NCI-H1436 (cell line): ENCODE measurements at places on chromosomes 13 and 19.

DNA sequence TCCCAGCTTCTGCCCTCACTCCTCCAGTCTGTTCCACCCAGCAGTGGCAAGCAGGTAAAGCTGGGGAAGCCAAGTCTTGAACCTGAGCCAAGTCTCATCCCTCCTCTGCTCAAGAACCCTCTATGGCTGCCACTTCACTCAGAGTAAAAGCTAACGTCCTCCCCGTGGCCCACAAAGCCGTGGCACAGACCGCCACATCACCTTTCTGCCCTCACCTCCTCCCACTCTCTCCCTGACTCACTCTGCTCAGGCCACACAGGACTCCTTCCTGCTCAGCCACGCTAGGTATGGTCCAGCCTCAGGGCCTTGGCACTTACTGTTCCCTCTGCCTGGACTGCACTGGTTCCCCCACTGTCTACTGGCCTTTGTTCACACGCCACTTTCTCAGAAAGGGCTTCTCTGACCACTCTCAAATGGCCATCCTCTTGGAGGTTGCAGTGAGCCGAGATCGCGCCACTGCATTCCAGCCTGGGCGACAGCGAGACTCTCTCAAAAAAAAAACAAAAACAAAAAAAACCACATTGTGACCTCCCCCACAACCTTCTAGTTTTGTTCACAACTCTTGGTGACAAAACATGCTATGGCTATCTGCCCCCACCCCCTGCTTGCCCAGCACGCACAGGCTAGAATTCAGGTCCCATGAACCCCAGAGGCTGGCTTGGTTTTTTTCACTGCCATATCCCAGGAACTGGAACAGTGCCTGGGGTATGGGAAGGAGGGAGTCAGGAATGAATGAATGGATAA lies 15.8 kb downstream of the NDUFB7 start:
- DNase-seq = no peak

DNA sequence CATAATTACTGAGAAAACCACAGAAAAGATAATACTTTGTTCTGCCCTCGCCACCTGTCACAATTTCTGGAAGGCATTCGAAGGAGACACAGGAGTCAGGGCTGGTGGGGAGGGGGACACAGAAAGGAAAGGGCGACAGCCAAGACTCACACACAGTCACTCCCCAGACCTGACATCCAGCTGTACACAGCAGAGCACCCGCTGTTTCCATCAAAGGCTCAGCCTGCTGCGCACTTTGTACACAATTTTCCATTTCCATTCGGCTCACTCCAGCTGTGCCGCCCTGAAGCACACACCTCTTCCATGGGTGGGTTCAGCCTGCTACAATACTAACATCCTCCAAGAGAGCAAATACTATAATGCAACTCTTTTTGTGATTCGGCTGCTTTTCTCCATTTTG lies 38.0 kb downstream of the STK24 start:
- no peak for DNase-seq

- DNase-seq = no peak
These were observed 12.0 kb downstream of the ELF1 start for GRCh38 chr13:41006978-41007743.

DNA sequence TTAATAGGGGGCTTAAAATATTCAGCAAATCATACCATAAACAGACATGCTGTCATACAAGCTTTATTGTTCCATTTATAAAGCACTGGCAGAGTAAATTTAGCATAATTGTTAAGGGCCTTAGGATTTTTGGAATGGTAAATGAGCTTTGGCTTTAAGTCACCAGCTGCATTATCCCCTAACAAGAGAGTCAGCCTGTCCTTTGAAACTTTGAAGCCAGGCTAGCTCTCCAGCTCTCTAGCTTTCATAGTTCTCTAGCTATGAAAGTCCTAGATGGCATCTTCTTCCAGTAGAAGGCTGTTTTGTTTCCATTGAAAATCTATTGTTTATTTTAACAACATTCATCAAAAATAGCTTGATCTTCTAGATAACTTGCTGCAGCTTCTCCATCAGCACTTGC lies 420.8 kb upstream of the GPC6 start:
- DNase-seq = no peak

DNA sequence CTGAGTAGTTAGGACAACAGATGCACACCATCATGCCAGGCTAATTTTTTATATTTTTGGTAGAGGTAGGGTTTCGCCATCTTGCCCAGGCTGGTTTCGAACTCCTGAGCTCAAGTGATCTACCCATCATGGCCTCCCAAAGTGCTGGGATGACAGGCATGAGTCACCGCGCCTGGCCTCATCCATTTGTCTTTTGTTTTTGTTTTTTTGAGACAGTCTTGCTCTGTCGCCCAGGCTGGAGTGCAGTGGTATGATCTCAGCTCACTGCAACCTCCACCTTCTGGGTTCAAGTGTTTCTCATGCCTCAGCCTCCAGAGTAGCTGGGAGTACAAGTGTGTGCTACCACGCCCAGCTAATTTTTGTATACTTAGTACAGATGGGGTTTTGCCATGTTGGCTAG lies 57.0 kb downstream of the DNM2 start:
- DNase-seq = no peak

- DNase-seq = no peak
These were observed 68.0 kb upstream of the C1QTNF9B start for GRCh38 chr13:23965346-23965745.

DNA sequence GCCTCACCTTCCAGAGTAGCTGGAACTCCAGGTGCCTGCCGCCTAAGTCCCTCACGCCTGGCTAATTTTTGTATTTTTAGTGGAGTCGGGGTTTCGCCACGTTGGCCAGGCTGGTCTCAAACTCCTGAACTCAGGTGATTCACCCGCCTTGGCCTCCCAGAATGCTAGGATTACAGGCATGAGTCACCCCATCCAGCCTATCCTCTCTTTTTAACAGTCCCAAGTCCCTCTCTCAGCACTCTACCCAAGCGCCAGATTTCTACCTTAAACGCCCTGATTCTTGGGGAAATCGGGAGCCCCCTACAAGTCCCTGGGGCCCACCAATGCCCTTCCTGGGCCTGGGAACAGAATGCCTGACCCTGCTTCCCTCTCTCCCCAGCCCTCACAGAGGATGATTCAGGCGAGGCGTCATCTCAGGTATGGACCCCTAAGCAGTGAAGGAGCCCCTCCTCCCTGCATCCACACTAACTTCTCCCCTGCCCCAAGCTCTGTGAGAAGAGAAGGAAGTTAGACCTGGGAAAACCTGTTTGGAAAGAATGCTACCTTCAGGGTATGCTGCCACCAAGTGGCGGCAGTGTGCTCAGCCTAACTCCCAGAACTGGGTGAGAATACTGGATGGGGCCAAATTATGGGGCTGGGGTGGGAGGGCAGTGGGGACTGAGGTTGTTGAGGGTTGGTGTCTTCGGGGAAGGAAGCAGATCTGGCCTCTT lies 20.8 kb upstream of the EBI3 start:
- peak; percentile 31 for DNase-seq

GRCh38 chr13:100440751-100441425 lies 147.7 kb downstream of the GGACT start:
- no peak for DNase-seq

DNA sequence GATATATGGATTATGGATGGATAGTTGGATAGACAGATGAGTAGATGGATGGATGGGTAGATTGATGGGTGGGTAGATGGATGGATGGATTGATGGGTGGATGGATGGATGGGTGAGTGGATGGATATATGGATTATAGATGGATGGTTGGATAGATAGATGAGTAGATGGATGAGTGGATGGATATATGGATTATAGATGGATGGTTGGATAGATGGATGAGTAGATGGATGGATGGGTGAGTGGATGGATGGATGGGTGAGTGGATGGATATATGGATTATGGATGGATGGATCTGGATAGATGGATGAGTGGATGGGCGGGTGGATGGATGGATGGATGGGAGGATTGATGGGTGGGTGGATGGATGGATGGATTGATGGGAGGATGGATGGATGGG lies 36.4 kb upstream of the TNFAIP8L1 start:
- no peak for DNase-seq

- DNase-seq = no peak
These were observed 9.4 kb upstream of the ZNF426 start for GRCh38 chr19:9547870-9548269.

DNA sequence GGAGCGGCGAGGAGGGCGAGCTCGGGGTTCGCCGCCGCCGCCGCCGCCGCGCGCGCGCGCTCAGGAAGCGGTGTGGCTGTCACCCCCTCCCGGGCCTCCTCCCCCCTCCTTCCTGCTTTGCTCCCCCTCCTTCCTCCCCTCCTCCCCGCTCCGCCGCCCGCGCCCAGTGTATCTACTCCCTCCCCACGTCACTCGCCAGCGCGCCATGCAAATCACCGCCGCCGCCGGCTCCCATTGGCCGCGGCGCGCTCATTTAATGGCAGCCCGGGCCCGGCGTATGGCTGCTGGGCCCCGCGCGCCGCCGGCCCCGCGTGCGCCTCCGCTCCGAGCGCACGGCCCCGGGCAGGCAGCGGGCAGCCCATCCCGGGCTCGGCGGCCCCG lies 335 bp upstream of the SOX1 start:
- peak; percentile 97 for DNase-seq

DNA sequence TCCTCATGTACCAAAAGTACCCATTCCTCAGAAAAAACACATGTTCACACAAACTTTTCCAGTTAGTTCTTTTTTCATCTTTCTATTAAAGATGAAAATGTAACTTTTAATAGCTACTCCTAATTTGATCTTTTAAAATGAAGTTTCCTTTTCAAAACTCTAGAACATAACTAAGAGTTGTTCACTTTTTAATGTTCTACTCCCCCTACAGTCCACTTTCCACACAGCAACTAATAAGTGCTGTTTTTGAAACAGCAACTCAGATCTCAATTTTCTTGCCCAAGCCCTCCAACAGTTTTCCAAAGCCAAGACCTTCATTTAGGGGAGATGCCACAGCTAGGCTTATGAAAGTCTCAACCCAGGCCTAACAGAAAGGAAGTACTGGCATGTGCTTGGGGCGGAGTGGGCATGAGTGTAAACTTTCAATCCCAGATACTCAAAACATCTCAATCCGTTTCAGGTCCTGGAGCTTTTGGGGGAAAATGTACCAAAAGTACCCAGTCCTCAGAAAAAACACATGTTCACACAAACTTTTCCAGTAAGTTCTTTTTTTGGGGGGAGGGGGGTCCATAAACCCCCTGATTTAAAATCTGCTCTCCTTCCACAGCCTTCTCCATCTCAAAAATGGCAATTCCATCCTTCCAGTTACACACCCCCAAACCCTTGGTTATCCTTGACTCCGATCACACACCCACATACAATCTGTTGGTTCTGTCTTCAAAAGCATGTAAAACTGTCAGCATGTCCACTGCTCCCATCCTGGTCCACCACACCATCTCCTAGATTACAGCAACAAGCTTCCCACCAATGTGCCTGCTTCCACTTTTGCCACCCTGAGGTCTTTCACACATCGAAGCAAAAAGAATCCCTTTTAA lies 2.0 kb downstream of the FBL start:
- peak; percentile 6 for DNase-seq

GRCh38 chr19:13082192-13083007 lies 20.3 kb downstream of the LYL1 start:
- peak; percentile 60 for DNase-seq

- no peak for DNase-seq
These were observed 7.9 kb downstream of the MLLT1 start for GRCh38 chr19:6271721-6272410.

DNA sequence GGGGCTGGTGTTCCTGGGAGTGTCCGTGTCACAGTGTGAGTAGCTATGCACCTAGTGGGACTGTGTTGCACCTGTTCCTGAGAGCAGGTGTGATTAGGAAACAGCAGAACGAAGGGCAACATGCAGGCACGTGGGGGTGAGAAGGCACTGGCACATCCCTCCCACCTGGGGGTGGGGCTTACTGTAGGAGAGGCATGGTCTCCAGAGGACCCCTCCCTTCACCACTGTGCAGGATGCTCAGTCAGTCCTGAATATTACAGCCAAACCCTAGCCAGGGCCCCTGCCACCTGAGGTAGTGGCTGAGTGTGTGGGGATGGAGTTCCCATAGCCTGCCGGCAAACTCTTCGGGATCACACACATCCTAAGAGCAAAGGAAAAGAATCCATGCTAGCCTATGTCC lies 99.2 kb downstream of the ZDHHC20 start:
- DNase-seq = no peak

- no peak for DNase-seq
These were observed 37.8 kb downstream of the SKA3 start for GRCh38 chr13:21138561-21138960.

DNA sequence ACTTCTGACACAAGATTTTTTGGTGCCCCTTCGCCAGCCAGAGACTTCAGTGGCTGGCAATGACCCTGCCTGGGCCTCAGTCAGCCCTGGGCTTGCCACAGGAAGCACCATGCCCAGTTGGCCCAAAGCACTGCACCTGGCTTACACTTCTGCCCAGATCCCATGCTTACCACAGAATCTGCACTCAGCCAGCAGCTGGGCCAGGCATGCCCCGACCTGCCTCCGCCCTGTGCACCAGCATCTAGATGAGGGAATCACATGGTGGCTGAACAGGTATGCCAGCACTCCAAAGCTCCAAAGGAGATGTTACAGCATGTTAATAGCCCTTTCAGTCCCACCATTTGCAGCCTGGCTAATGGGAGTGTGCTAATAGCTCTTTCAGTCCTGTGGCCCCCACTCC lies 690.9 kb downstream of the SLITRK6 start:
- no peak for DNase-seq

- DNase-seq = no peak
These were observed 49.1 kb downstream of the SAE1 start for GRCh38 chr19:47179653-47180310.

GRCh38 chr13:97100821-97101220 lies 106.5 kb upstream of the OXGR1 start:
- no peak for DNase-seq

DNA sequence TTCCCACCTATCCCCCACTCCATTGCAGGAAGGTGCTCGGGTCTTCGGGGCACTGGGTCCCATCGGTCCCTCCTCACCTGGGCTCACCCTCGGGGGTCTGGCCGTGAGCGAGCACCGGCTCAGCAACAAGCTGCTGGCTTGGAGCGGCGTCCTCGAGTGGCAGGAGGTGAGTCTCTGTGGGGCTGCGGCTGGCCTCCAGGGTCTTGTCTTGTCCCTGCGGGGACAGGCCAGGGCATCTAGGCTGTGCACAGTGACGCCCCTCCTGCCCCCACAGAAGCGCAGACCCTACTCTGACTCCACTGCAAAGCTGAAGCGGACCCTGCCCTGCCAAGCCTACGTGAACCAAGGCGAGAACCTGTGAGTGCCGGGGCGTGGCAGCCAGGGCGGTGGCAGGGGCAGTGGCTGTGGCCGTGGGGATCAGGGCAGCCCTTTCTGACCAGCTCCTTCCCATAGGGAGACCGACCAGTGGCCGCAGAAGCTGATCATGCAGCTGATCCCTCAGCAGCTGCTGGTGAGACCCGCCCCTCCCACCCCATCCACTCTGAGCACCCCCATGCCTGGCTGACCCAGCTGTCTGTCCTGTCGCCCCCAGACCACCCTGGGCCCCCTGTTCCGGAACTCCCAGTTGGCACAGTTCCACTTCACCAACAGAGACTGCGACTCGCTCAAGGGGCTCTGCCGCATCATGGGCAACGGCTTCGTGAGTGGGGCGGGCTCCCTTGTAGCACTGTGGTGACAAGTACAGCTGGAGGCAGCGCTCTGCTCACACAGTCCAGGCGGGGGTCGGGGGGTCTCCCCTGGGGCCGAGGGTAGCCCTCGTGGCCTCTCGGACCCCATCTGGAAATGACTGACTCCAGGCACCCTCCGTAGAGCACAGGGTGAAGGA lies 3.7 kb downstream of the PTOV1 start:
- DNase-seq = no peak

GRCh38 chr13:42875475-42876269 lies 94.3 kb downstream of the FAM216B start:
- DNase-seq = no peak

GRCh38 chr13:22012686-22013085 lies 341.8 kb downstream of the FGF9 start:
- no peak for DNase-seq
